Right forelimb (tissue), 1 donor: ENCODE measurements at places on chromosomes 16 and 17.
A peak's percentile ranks its signal among the peaks of the same experiment; 100 is the strongest.

DNA sequence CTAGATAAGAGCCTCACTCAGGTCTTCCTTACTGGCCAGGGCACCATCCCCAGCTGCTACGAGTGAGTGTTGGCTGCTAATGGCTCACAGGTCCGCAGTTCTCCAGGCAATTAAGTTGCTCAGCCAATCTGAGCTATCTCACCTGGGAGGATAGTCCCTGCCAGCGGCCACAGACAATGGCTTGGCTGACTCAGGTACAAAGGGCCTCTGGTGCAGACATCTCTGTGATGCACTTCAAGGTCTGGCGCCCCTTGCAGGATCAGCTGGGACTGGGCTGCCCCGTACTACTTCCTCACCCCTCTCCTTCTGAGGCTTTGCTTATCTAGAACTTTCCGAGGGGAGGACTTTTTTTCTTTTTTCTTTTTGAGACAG lies 49.2 kb upstream of the EMP2 start:
- no peak for DNase-seq

- no peak for DNase-seq
Observed at GRCh38 chr16:31727553-31727952, 146.1 kb upstream of the ZNF267 start.

DNA sequence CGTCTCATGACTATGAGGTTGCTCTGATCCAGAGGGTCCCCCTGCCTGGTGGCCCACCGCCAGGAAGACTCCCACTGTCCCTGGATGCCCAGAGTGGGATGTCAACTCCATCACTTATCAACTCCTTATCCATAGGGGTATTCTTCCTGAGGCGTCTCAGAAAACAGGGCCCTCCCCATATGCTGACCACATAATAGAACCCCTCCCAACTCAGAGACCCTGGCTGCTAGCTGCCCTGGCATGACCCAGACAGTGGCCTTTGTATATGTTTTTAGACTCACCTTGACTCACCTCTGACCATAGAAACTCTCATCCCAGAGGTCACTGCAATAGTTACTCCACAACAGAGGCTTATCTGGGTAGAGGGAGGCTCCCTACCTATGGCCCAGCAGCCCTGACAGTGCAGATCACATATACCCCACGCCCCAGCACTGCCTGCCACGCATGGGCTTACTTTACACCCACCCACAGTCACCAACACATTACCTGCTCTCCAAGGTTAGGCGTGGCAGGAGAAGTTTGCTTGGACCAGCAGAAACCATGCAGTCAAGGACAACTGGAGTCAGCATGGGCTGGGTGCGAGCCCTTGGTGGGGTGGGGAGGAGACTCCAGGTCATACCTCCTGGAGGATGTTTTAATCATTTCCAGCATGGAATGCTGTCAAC lies 2.3 kb upstream of the G6PC1 start:
- no peak for DNase-seq

GRCh38 chr16:84427553-84427952 lies 59.2 kb downstream of the ATP2C2 start:
- DNase-seq, result no peak

- DNase-seq, result no peak
Observed at GRCh38 chr16:8676737-8677375, 2.4 kb downstream of the ABAT start.

- DNase-seq, result no peak
Observed at GRCh38 chr16:68833251-68833650, 10.1 kb upstream of the TANGO6 start.

- DNase-seq, result no peak
Observed at GRCh38 chr17:73465130-73465952, 153.5 kb upstream of the CDC42EP4 start.

- DNase-seq, result no peak
Observed at GRCh38 chr17:9414471-9414870, 161.1 kb downstream of the STX8 start.

DNA sequence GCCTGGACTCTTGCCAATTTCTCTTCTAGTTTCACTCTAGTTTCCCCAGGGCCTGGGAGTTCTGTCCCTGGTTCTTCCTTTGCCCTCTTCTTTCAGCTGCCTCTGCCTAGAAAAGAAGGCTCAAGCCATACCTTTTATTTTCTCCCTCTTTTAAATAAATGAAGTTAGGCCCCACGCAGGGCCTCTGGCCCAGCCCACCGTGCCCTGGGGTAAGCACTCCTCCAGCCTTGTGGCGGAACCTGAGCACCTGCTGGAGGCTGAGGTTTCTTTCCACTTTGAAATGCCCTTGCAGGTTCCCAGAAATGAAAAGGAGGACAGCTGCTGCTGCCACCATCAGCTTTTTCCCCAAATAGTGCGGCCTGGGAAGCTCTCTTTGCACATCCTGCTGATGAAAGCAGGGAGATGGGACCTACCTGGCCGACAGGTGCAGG lies 139.4 kb downstream of the CCDC182 start:
- DNase-seq, result no peak

DNA sequence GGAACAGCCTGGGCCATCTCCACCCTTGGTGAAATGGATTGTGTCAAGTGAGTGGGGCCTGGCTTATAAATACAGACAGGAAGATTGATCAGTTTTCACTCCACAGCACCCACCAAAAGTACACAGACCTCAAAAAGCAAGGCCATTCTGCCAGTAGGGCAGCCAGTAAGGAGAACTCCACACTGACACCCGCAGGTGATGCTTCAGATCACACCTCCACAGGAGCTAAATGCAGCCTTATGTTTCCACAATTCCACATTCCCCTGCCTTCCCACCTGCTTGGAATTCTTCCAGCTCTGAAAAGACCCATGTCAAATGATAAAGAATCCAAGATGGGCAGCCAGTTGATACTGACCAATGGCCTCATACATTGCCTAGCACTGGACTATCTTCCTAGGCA lies 191.1 kb downstream of the ZFHX3 start:
- DNase-seq, result no peak

GRCh38 chr16:29875206-29875605 lies 12.2 kb upstream of the CDIPT start:
- DNase-seq, result no peak

DNA sequence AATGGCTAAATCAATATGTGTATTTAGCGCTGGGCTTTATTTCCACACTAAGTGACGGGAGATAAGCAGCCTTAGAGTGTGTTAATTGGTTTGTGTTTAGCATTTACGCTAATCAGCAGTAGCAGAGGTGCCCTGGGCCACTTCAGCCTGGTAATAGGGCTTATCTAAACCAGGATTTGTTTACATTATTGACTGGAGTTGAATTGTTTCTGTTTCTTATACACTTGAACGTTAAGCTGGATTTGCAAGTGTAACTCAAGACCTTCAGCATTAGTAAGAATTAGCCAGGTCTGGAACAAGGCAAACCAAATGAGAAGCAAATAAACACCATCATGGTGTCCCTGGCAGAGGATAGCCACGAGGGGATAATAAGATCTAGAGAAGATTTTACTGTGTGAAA lies 313.6 kb downstream of the HS3ST4 start:
- DNase-seq, result no peak

GRCh38 chr17:50536683-50537646 lies 4.4 kb downstream of the EPN3 start:
- no peak for DNase-seq

GRCh38 chr17:78572239-78573205 lies 4.7 kb downstream of the DNAH17 start:
- DNase-seq, result no peak

GRCh38 chr17:28466001-28466400 lies 7.4 kb upstream of the SLC13A2 start:
- DNase-seq, result no peak

DNA sequence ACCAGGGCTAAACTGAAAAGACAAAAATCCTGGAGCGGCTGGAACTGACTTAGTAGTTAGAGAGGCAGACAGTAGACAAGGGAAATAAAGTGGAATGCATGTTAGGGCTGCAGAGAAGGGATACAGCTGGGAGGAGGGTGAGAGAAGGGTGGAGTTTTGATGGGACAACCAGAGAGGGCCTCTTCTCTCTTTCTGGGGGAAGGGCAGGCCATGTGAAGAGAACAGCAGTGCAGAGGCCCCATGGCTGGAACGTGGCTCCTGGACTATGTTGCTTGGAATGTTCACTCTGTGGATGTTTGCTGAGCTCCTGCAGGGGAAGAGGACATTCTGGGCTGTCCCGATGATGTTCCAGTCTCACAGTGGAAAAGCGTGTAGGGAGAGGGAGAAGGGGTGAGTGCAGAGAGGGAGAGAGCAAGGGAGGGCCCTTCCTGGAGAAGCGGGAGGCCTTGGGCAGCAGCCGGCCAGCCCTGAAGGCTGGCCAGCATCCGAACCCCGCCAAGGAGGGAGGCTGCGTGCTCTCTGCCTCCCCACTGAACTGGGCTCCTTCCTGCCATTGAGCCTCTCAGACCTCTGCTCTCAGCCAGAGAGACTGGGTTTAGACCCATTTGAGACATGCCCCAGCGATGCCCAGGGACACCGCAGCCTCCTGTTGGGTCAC lies 33.1 kb upstream of the GSE1 start:
- DNase-seq, result no peak

GRCh38 chr16:22316411-22316811 lies 19.2 kb downstream of the POLR3E start:
- DNase-seq, result no peak

GRCh38 chr16:72689851-72690250 lies 358.1 kb downstream of the ZFHX3 start:
- no peak for DNase-seq

GRCh38 chr16:78461496-78462287 lies 362.2 kb downstream of the WWOX start:
- no peak for DNase-seq

DNA sequence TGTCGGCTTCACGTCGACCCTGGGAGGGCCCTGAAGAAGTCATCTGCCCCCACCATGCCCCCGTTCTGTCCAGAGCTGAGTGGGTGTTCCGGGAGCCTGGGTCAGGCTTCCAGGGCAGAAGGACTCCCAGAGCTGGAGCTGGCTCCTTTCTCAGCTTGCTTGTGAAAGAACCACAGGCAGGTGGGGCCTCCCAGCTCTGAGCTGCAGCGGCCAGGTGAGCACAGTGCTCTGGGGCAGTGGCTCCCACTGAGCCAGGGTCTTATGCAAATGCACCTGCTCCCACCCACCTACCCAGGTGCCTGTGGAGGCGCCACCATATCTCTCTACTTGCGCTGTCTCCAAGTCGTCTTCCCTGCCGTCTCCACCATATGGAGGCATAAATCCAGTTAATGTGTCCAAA lies 140.0 kb upstream of the RPL38 start:
- no peak for DNase-seq

GRCh38 chr17:61223725-61224124 lies 175.9 kb upstream of the TBX2 start:
- no peak for DNase-seq

- DNase-seq, result no peak
Observed at GRCh38 chr16:68313116-68313515, 2.3 kb downstream of the PRMT7 start.

- no peak for DNase-seq
Observed at GRCh38 chr17:42113293-42114069, 967 bp upstream of the DHX58 start.

DNA sequence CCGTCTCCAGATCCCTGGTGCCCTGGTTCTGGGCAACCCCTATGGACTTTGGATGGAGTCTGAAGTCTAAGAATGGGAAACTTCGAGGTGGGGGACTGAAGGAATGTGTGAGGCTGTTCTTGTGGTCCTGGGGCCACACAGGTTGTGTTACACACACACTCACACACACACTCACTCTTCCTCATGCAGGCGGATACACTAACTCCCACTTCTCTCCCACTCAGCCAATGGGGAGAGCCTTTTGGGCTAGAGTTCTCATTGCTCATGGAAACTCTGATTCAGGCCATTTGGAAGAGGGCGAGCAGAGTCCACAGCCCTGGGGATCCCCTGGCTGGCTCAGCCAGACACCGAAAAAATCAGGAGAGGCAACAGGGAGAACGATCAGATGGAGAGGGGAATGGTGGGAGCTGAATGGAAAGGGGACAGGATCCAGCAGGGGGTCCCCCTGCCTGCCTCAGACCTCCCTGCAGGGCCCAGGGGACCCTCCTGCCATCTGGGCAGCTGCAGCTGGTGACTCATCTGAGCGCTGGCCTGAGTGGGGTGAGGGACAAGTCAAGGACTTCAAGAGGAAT lies 9.1 kb downstream of the IGFBP4 start:
- DNase-seq, result no peak

GRCh38 chr16:4612977-4613635 lies 1.6 kb downstream of the UBALD1 start:
- DNase-seq, result no peak

GRCh38 chr16:88809676-88810165 lies 2.0 kb downstream of the APRT start:
- DNase-seq, result no peak

GRCh38 chr16:66977341-66978113 lies 10.9 kb upstream of the CES4A start:
- DNase-seq, result peak; percentile 89

GRCh38 chr16:645852-646678 lies 3.1 kb upstream of the WDR90 start:
- no peak for DNase-seq

DNA sequence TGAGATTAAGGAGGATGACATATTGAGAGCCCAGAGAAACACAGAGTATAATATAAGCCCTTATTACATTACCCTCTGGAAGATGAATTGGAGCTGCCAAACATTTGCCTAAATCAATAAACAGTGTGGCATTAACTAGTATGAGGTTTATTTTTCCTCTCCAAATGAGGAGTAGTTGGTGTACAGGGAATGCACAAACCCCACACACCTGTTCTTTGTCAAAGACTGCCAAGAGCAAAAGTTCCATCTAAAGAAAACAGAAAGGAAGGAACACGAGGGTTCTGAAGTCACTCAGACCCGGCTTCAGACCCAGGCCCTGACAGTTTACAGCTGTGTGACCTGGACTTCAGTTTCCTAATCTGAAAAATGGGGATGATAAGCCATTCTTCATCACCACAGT lies 138.1 kb downstream of the SHISA9 start:
- DNase-seq, result no peak

DNA sequence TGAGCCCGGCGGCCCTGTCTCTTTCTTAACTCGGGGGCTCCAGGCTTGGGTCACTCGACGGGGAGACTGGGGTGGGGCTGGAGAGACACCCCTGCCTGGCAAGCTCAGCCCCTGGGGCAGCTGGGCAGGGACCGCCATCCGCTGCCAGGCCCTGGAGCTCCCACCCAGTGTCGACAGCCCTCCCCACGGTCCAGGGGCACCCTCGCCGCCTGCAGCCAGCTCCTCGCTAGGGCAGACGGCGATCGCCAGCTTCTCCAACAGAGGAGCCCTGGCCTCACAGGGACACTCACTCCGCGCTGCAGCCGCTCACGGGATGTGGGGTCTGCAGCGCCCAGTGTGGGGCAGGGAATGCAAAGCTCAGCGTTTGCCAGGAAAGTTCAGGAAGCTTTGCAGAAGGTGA lies 16.0 kb upstream of the APRT start:
- no peak for DNase-seq

GRCh38 chr17:54969658-54970572 lies 1.4 kb downstream of the STXBP4 start:
- no peak for DNase-seq

GRCh38 chr16:49457196-49457595 lies 83.6 kb downstream of the C16orf78 start:
- peak; percentile 3 for DNase-seq

- no peak for DNase-seq
Observed at GRCh38 chr17:82582213-82582612, 62.7 kb downstream of the FOXK2 start.
